ENCODE measurements at places on chromosomes 7 and 10.

DNA sequence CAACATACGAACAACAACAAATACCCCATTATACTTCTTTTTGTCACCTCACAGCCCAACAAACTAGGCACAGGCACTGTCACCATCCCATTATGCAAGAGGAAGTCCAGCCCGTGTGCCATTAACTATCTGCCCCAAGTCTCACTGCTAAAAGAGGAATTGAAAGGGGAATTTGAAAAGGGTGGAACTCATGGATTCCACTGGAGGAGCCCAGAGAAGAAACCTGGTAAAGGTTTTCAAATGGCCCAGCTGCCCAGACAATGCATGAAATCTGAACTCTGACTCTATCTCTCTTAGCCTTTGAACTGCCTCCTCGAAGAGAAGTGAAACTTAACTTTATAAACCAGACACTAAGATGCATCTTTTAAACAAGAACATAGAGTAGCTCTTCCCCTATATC, 130.0 kb downstream of the PLXNA4 start:
- DNase-seq: no peak

- DNase-seq: no peak
These were observed 35.2 kb upstream of the FZD1 start for GRCh38 chr7:91228927-91229558.

DNA sequence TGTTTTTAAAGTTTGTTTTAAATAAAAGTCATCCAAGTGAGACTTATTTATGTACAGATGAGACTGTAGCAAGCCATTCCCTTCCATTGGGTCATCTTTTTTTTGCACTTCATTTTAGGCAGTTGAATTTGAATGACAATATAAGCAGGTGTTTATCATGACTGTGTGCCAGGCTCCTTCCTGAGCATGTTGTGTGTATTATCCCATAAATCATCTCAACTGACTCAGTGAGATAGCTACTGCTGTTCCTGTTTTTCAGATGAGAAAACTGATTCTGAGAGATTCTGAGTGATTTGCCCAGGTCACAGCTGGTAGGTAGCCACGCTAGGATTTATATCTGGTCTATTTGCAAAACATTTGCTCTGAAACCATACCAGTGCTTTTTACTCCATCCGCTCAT, 11.7 kb downstream of the TMEM254 start:
- DNase-seq: no peak

GRCh38 chr10:132589681-132590080, 52.1 kb downstream of the INPP5A start:
- DNase-seq: no peak

DNA sequence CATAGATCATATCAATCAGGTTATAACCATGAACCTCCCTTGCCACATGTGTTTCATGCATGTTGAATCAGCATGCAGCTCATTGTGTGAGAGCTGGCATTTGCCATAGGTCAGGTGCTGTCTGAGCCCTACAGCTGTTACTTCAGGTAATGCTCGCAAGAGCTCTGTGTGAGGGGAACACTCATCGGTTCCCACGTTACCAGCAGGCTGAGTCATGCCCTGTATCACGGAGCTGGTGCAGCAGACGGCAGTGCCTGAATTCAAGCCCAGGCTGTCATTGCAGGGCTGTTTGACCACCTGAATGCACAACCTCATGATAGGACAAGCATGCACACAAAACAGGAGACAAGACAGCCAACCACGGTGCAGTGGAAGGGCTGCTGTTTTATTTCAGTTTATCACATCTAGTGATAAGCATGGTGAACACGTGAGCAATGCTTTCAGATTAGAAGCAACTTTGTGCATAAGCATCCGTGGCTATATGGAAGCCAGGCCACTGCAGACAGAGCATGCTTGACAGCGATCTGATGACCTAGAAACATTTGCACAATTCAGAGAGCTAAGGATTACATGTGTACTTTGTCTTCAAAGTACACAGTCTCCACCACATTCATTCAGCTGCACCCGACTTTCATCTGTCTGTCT, 56.4 kb upstream of the PFKP start:
- DNase-seq: peak; percentile 4

- peak; percentile 29 for DNase-seq
These were observed 429.7 kb downstream of the ARL4A start for GRCh38 chr7:13117103-13117502.

DNA sequence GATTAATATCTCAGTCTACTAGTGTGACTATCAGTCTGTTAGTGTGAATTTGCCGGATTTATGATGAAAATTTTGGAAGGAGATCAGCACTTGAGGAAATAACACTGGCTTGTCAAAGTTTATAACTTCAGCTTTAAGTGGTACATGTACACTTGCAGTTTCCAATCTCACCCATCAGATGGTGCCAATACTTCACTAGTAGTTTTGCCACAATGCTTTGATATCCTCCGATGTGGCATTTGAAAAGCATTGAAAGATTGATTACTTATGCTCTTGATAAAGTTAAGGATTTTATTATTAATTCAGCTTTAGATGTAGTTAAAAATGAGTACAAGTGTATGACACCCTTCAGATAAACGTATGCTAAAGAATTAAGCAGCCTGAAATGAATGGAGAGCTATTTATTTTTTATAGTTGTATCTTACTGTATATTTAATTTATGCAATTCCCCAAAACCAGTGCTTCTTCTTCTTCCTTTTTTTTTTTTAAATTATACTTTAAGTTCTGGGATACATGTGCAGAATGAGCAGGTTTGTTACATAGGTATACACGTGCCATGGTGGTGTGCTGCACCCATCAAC, 98.2 kb downstream of the ANLN start:
- DNase-seq: peak; percentile 65

DNA sequence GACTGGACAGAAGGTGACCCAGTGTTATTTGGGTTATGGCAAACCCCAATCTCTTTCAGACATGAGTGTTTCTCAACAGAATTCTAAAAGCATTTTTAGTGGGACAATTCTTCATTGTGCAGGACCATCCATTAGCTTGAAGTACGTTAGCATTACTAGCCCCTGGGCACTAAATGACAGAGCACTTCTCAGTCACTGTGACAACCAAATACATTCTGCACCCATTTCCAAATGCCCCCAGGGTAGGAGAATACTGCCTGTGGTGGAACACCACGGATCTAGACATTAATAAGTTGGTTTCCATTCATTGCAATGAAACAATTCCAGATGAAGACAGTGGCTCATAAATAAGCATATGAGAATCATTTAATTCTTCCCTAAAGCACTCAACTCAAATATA, 102.4 kb upstream of the FRMD4A start:
- no peak for DNase-seq

DNA sequence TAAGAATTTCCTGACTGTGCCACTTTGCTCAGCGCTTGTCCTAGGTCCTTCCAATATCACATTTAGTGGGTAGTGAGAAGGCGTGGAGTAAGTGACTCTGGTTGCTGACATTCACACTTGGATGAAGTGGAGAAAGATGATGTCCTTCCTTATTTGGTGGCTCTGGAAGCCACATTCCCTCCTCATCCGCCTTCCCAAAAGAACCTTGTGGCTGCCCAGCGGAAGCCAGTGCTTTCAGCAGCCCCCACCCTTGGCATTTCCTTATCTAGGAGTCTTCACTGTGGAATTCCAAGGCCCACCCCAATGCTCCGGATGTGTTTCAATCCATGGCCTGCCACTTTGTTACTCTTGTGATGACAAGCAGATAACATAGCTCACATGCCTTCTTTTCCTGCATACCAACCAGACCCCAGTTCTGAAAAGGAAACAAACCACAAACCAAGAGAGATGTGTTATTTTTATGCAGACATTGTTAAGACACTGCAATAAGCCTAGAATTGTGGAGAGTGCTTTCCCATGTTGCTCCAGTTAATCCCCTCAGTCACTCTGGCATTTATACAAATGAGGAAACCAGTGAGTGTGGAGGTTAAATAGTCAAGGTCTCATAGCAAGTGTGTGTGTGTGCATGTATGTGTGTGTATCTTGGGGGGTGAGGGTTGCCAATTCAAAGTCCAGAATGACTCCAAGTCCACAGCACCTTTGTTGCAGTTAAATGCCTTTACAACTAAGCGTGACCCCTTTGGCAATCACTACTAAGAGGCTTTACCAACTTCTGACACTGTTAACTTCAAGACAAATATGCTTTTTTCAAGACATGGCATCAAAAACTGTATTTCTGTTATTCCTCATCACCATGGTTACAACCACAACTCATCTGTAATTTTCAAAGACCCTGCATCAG, 10.3 kb upstream of the ANKRD1 start:
- peak; percentile 97 for DNase-seq

- DNase-seq: peak; percentile 45
These were observed 337.4 kb downstream of the CRPPA start for GRCh38 chr7:16083931-16084330.

DNA sequence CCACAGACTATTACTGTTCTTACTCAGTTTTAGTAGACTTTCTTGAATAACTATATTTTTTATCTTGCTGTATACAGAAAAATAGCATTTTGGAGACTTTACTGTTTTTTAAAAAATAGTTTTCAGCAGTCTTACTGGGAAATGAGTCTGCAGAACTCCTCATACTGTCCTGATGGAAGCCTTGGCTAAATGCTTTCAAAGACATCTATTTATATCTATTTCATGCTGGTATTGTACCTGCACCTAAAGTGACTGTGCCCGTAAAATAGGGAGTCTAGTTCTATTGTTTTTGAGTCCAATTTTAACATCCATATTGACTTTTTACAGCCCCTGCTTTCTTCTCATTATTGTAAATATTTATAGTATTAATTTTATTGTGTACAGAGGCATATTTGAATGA, 288.6 kb upstream of the CDC14C start:
- DNase-seq: no peak

DNA sequence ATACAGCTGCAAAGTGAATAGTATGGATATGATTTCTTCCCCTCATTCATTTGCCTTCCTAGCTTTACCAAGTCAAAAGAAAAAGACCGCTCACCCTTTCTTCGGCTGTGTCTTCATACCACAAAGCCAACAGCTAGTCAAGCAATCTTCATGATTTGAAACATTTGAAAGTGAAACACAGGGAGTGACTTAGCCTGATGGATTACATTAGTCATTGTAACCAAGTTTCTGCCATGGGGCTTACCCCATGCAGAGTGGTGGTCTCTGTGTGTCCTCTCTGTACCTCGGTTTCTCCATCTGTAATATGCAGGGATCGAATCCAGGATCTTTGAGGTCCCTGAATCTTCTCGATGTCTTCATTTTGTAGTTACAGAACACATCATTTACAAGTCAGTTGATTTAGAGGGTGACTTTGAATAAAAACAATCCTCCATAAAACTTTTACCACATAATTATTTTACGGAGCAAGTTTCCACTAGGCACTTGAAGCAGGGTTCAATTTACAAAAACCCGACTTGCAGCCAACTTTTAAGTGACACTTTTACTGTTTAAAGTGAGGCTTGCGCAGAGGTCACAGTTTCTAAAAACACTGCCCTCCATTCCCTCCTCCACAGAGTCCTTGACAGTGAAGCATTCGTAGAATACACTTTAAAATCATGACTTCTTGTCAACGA, 2.2 kb upstream of the LGI1 start:
- no peak for DNase-seq

DNA sequence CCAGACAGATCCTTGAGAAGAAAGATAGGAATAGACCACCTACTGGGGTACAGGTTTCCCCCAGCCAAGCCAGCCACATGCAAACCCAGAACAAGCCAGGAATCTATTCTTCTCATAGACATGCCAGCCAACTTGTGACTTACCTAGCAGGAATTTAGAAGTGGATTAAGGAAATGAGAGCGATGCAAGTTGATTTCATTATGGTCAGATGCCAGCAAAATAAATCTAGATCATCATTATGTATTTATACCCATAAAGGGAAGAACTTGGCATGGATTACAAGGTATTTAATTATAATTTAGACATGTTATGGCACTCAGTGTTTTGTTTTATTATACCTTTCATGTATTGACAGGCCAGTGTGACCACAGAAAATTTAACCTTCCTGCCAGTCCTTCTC, 32.8 kb downstream of the SLC35G1 start:
- no peak for DNase-seq

DNA sequence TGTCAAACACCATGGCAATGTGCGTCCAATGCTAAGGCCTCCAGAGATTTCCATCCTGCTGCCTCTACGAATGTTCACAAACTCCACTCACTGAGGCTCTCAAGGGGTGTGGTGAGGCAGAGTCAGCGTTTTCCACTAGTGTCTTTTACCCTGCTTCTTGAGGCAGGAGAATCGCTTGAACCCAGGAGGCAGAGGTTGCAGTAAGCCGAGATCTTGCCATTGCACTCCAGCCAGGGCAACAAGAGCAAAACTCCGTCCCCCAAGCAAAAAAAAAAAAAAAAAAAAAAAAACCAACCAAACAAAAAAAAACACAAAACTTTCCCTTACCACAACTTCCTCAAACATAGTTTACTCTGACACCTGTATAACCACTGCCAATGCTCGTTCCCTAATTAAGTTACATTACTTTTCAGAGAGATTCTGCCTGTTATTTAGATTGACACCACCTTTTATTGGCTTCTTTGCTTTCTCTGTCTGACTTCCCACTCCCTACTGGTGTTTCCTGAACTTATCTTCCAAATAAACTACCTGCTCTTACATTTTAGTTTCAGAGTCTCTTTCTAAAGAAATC, 102.1 kb upstream of the ZNF746 start:
- no peak for DNase-seq

- no peak for DNase-seq
These were observed 185.8 kb downstream of the CACNB2 start for GRCh38 chr10:18325889-18326531.

DNA sequence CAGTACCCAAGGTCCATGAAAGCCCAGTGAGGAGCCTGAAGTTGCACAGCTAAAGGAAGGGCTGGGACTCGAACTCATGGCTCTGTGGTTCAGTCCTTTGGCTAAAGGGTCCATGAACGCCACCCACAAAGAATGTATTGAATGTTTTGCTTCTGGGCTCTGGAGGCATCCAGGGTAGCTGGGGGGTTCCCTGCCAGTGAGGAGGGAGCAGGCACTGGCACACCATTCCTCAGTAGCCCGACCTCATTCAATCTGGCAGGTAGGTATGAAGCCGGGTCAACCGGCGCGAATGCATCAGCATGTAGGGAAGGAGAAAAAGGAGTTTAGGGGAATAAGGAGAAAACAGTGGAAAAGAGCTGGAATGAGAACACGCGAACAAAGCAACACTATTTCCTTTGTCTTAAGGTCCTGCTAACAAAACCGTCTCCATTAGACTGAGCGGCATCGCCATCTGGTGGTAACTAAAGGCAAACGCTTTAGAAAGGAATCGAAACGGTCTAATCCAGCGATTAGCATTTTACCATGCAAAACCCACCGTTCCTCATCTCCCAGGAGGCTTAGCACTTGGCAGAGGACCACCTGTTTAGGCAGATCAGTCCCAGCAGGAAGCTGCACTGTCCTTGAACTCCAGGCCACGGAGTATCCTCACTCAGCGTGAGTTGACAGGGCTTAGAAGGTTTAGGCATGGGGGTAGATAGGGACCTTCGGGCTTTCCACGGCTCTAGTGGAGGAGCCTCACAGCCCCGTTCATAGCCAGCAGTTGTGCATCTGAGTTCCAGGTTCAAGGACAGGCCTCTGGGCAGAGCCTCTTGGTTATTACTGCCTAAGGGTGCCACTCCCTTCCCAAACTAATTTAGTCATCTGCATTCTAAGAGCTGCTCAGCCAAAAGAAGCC, 122.8 kb downstream of the UBE2H start:
- peak; percentile 89 for DNase-seq

DNA sequence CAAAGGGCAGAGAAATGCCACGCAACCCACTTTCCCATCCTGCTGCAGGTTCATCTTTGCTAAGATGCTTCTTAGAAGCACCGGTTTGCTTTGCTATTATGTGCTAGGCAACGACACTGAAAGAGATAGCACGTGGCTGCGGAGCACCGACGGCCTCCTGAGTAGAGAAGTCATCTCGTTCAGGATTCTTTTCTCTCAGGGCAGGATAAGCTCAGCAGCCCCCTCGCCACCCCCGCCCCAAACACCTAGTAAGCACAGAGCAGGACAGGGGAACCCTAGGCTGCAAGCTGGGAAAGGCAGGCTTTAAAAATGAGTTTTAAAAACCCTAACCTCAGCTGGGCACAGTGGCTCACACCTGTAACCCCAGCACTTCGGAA, 15.0 kb downstream of the ASB13 start:
- no peak for DNase-seq

All from cardiac muscle cell (in vitro differentiated cells and primary cell).